ENCODE measurements at places on chromosomes 2 and 18.

GRCh38 chr18:40555914-40556313 lies 1399.1 kb upstream of the PIK3C3 start:
- DNase-seq, result no peak

DNA sequence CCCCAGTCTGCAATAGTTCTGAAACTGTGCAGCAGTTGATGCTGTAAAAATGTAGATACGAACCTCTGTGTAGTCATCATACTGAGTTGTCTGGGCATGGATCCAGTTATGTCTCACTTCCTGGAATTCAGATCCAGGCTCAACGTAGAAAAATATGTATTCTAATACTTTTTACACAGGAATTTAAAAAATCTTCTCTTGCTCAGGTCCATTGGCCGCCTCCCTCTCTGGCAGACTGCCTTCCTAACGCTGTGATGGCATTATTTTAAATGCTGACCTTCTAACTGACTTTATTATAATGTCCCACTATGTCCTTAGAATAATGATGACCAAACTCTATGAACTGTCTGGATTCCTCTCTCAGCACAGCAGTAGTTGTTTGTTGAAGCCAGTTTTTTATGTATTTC lies 119.6 kb downstream of the FEZ2 start:
- DNase-seq, result no peak

- no peak for DNase-seq
Measured at GRCh38 chr2:84969511-84970209, 1.3 kb upstream of the KCMF1 start.

- no peak for DNase-seq
Measured at GRCh38 chr2:224405841-224406370, 4.0 kb upstream of the FAM124B start.

GRCh38 chr2:6352906-6353515 lies 512.7 kb downstream of the CMPK2 start:
- DNase-seq, result no peak

- no peak for DNase-seq
Measured at GRCh38 chr2:41847744-41848441, 199.9 kb upstream of the PKDCC start.

DNA sequence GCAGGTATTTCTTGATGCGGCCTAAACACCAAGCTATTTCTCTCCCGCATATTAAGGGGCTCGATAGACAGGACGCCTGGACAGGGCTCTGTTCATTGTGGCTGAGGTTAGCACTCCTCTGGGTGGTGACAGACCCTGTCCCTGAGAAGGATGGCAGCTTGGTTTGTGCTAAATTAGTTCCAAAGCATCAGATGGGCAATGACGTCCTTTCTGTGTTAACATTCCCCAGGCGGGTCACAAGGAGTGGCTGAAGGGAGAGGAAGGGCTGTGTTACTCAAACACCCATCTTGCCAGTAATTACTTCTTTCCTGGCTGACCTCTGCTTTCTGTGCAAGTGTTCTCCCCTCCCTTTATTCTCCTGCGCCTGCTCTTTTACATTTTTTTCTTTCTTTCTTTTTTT lies 75.0 kb downstream of the TMEM247 start:
- DNase-seq, result no peak

- peak; percentile 40 for DNase-seq
Measured at GRCh38 chr18:34976899-34977837, 64.0 kb upstream of the MAPRE2 start.

DNA sequence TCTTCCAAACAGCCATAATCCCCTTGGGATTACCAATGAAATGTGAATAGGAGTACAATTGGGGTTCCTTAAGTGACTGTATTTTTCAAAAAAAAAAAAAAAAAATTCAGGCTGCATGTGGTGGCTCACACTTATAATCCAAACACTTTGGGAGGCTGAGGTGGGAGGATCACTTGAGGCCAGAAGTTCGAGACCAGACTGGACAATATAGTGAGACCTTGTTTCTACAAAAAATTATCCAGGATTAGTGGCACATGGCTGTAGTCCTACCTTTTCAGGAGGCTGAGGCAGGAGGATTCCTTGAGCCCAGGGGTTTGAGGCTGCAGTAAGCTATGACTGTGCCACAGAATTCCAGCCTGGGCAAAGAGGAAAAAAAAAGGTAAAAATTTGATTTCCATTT lies 189.6 kb upstream of the GATA6 start:
- no peak for DNase-seq

DNA sequence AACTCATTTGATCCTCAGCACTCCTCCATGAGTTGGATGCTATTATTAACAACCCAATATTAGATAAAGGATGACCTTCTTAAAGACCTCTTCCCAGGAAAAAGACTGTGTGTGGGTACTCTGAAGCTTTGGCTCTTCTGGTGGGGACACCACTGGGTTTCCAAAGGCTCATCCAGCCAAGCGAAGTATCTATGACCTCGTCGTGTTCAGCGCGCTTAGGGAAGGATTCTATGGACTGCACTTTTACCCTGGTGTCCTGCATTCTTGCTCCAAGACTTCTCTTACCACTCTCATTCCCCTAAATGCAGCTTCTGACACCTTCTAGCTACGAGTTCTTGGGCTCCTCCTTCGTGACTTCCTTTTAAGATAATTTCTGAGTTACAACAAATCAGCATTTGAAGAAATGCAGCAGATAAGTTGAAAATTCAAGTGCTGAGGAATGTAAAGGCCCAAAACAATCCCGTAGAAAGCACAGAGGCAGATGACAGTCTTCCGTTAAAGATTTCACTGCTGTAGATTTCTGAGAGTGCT lies 673 bp upstream of the HNMT start:
- no peak for DNase-seq

- DNase-seq, result no peak
Measured at GRCh38 chr2:42457011-42457410, 36.8 kb downstream of the KCNG3 start.

DNA sequence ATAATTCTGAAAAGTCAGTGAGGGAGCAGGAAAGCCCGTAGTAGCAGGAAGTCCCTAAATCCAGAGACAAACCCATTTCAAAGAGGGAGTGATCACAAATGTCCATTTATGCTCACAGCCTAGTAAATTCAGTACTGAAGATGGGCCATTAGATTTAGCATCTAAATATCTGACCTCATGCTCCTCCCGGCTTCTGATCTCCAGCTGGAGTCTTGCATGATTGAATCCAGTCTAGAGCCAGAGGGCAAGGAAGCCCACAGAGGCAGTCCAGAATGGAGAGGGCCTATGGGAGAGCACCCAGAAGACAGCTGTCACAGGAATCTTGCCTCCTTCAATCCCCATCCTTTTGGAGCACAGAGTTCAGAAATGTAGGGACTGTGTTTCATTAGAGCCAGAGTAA lies 16.0 kb upstream of the ST8SIA3 start:
- no peak for DNase-seq

GRCh38 chr2:170113168-170113894 lies 64.6 kb upstream of the MYO3B start:
- no peak for DNase-seq

- no peak for DNase-seq
Measured at GRCh38 chr2:32427672-32428610, 71.1 kb downstream of the BIRC6 start.
